ENCODE measurements at places on chromosomes 11 and 22. TPM values are rescaled to one million over a fixed set of nuclear protein-coding genes. Genes with fewer than 3 reads are reported as not detected.

The IL18 gene
- total RNA-seq = 4.7 TPM

The NPAS4 gene
- 0.50 TPM for total RNA-seq

The RAB3IL1 gene
- 57.7 TPM for total RNA-seq

DNA sequence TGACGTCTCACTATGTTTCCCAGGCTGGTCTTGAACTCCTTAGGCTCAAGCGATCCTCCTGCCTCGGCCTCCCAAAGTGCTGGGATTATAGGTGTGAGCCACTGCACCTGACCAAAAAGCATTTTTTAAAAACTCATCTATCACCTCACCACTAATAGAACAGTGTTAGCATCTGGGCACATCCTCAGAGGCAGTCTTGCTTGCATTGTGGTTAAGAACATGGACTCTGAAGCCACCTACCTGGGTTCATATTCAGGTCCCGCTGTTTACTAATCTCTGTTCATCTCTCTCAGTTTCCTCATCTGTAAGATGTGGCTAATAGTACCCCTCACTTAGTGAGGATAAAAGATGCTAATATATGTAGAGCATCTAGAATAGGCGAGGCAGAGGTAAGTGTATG is 90.6 kb downstream of the PACS1 start:
- no peak overlapping the region for H3K4me3 ChIP-seq
- no peak overlapping the region for H3K27ac ChIP-seq
- H3K27me3 ChIP-seq = no peaks in the 10 kb centered on the region
- no peak for DNase-seq
- no peaks in the 10 kb centered on the region for H3K36me3 ChIP-seq
- peaks cover 6% of the 10 kb centered on the region for H3K4me1 ChIP-seq

GRCh38 chr11:3950996-3951660 is 95.7 kb downstream of the STIM1 start:
- H3K27ac ChIP-seq = peak overlapping the region; percentile 6
- H3K4me3 ChIP-seq = no peak overlapping the region
- H3K4me1 ChIP-seq = peaks cover 19% of the 10 kb centered on the region
- no peaks in the 10 kb centered on the region for H3K27me3 ChIP-seq

GRCh38 chr22:37334859-37335805 is 52.8 kb downstream of the CYTH4 start:
- peak overlapping the region; percentile 41 for H3K4me3 ChIP-seq
- DNase-seq = no peak
- no peaks in the 10 kb centered on the region for H3K36me3 ChIP-seq
- no peak overlapping the region for H3K27ac ChIP-seq
- H3K27me3 ChIP-seq = no peaks in the 10 kb centered on the region

GRCh38 chr11:77589521-77590193 is at the start of gene AQP11:
Gene AQP11, plus strand, starts transcription at chr11:77589953. Its CDS starts 40 bp downstream, at chr11:77589993.
- DNase-seq = peak; percentile 93
- H3K36me3 ChIP-seq = no peaks in the 10 kb centered on the region
- peak within 1 kb of the TSS; percentile 89 for H3K27ac ChIP-seq

All from testis (tissue), 5 donors.